ENCODE measurements at places on chromosomes 2 and 18.

DNA sequence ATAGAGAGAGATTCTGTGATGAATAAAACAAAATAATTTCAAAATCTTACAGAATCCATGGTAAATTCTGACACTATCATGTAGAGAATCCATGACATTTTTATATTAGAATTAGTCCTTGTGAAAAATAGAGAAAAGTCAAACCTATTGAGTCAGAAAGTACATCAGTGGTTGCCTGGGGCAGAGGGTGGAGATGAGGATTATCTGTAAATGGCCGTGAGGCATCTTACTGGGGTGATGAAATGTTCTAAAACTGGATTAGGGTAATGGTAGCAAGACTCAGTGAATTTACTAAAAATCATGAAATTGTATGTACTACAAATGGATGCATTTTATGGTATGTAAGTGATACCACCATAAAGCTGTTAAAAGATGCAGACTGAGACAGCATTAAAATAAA, 323.1 kb downstream of the SLC8A1 start:
- DNase-seq, result no peak

- DNase-seq, result no peak
Measured at GRCh38 chr2:229342376-229342775, 71.3 kb upstream of the PID1 start.

DNA sequence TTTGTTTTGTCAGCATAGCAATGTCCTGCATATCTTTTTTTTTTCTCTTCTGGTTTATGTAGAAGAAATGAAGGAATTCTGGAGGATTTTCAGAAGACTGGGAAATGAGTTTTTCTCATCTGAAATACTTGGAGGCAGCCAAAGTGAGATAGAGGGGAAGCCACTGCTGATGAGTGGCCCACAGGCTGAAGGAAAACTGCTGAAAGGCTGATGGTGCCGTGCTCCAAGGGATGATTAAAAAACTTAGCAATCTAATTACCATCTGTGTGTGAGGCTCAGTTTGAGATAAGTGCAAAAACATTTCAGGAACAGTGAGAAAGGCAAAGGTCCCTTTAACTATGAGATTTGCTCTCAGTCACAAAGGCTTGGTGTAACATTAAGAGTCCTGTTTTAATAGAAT, 98.5 kb downstream of the EVA1A start:
- no peak for DNase-seq

DNA sequence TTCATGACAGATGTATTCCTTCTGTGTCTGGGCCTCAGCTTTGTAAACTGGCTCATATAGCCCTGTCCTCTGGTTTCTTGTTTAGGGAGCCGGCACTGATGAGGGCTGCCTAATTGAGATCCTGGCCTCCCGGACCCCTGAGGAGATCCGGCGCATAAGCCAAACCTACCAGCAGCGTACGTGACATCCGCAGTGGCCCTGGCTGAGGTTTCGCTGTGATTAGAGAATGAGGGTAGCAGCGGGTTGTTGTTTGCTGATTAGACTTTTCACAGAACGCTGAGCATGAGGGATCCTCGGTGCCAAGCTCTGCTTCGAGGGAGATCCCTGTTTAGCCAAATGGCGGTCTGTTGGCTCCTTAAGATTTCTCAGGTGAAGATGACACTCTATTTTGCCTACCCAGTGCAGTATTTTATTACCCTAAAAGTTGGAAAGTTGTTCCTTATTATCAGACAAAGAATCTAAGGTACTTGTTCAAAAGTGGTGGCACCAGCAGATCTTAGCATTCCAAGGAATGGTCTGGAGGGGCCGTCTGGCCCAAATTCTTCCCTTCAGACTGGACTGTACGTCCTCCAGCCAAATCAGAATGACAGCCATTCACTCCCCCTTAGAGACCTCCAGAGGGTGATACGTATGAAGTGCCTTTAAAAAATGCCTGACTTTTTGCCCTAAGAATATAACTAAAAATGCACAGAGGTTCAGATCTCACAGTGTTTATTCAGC, 21.5 kb upstream of the GMCL1 start:
- no peak for DNase-seq
